ENCODE measurements at places on chromosomes 5 and 9.

- no peak for DNase-seq
These were observed 568.8 kb downstream of the PSAT1 start for GRCh38 chr9:78865737-78866136.

DNA sequence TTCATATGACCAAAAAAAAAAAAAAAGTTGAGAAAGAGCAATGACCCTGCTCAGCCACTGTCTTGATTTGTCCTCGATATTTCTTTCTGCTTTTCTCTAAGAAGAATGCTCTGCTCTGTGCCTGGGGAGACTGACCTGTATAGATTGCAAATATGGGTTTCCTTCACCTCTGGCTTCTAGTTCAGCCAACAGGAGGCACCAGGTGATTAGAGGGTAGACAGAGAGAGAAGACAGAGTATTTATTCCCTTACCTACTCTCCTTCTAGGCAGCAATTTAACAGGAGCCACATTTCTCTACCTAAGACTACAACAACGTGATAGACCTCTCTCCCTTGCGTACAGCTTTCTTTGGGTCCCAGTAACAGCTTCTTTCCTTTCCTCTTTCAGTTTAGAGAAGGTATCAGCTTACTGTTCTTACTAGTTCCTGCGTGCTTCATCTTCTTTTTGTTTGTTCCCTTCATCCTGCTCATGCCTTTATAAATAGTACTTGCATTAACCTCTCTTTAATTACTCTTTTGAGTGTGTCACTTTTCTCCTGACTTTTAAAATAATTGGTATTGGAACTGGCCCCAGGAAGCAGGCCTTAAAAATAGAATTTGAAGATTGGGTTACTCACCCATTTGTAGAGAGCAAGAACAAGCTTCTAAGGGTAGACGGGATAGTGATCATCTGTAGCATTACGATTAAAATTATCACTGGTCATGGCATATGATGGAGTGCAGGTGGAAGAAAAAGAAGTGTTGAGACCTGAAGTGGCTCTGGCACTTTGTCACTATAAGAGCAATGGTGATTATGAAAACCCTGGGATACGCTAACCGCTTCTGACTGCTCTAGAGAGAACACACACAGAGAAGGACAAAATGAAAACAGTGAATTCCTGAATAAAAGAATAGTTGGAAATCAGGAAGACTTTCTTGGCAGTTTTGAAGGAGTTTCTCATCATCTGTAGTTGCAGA, 161.2 kb upstream of the FSTL4 start:
- DNase-seq, result no peak

DNA sequence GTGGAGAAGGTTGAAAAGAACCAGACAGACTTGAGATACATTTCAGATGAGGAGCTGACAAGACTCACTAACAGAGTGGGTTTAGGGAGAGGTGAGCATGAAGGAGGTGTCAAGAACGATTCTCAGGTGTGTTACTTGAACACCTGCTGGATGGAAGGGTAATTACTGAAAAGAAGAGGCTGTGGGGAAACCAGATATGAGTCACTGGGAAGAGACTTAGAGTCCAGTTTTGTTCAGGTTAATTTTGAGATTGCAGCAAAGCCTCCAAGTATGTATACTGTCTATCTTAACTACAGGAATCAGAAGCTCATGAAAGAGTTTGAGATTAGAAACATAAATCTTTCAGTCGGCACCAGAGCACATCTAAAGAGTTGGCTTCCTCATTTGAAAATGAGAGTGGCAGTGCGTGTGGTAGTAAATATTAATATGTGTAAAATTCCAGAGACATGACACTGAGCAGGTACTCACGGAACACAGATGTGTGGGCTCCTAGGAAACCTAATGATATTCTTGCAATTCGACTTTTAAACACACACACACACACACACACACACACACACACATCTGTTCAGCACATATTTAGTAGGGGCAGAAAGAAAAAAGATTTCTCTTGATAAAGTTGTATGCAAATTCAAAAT, 197.1 kb downstream of the CDH18 start:
- DNase-seq, result no peak

- DNase-seq, result no peak
These were observed 41.0 kb upstream of the GFPT2 start for GRCh38 chr5:180394031-180394636.

DNA sequence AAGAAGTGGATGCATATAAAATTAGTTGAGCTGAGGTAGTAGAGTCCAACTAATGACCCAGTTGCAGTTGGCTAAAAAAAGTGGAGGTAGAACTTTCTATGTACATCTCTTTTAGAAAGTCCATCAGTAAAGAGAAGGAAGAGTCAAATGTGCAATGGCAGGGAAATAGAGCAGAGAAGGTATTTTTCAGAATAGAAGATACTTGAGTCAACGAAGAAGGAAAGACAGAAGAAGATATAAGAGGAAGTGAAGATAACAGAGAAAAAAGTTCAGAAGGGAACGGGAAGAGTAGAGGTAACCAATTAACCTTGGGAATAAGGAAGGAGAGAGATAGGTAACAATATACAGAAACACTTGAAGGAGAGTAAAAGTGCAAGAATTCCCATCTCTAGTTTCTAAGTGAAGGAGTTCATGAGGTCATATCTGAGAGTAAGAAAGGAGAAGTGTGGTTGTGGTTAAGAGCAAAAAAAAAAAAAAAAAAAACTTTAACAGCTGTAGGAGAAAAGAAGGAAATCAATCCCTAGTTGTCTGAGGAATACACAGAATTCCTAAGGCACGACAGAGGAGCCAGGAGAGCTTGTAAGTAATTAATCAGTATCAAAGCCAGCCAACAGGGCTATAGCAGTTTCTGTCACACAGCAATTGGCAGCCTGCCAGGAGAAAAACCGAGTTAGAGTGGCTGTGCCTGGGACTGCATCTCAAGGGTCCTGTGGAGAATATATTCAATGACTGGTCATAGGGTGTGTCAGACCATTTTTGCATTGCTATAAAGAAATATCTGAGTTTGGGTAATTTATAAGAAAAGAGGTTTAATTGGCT, 61.0 kb downstream of the ARL15 start:
- DNase-seq, result no peak

DNA sequence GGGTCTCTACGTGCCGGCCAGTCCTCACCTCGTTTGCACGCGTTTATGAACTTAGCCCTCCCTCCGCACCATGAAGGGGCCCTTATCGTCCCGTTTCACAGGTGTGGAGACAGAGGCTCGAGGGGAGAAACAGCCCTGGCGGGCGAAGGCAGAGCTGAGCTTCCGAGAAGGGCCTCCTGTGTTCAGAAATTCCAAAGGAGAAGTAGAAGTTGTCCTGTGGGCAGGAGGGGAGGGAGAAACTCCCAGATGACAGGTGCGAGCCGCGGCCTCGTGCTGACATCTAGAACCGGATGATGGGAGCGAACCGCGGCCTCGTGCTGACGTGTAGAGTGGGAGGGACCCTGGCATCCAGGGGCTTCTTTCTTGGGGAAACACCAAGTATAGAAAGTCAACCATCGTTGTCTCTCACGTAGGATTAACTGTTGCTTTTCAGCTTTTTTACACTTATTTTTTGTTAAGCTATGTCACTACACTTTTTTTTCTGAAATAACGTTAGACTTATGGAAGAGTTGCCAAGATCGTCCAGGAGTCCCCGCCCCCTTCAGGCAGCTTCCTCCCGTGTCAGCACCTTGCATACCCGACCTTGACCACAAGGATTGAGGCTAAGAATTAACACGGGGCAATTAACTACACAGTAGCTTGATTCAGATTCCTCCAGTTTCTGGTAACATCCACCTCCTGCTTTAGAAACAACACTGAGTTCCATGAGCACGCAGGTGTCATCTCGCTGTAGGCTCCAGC, 42.8 kb upstream of the NKD2 start:
- DNase-seq, result no peak

Measured in GM04503 (cell line).